Activated T-cell treated with anti-CD3 and anti-CD28 coated beads for 24 hours (primary cell): ENCODE measurements at places on chromosomes 2 and 18.

DNA sequence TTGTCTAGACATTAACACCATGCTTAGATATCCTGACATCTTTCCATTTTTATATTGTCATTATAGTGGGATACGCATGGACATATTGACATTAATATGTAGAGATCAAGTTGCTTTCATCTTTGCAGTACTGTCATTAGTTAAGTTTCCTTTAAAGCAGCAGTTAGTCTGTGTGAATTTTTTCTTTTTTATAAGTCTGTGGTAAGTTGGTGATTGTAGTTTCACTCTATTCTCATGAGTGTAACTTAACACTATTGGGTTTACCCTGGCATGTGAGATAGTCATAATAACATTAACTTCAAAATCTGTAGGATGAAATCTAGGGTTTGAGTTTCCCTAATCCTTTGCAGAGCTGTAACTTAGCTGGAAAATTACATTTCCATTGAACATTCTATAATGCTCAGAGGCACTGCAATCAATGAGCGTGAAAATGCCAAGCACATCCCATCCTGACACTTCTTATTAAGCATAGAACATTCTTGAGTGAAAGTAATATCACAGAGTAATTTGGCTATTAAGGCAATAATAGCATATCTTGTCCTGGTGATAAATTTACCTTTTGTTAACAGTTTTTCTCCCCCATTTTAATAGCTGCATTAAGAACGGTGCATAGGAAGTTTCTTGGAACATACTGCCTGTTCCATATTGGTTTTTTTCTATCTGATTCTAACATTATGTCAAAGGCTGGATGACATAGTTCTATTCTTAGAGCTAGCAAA, 47.5 kb upstream of the DARS1 start:
- no peak for DNase-seq

DNA sequence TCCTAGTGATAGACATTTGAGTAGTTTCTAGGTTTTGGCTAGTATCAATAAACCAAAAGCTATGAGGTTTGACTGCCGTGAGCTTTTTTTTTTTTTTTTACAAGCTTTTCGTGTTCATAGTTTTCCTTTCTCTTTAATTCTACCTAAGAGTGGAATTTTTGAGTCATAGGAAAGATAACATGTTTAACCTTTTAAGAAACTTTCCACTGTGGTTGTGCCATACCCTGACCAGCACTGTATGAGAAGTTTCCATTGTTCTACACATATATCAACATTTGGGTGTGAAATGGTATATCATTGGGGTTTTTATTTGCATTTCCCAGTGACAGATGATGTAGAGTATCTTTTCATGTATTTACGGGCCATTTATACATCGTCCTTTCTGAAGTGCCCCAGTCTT, 31.7 kb downstream of the UBE2F start:
- no peak for DNase-seq

- DNase-seq: no peak
Observed at GRCh38 chr18:3179430-3180089, 40.2 kb downstream of the MYOM1 start.

- DNase-seq: no peak
Observed at GRCh38 chr2:72603481-72603880, 222.4 kb downstream of the EXOC6B start.

GRCh38 chr2:191228861-191229260, 16.3 kb upstream of the MYO1B start:
- DNase-seq: no peak

DNA sequence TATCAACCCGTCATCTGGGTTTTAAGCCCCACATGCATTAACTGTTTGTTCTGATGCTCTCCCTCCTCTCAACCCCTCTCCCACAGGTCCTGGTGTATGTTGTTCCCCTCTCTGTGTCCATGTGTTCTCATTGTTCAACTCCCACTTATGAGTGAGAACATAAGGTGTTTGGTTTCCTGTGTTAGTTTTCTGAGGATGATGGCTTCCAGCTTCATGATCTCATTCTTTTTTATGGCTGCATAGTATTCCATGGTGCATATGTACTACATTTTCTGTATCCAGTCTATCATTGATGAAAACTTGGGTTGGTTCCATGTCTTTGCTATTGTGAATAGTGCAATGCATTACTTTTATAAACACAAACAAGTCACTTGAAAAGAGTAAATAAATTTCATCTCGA, 7.0 kb upstream of the INPP1 start:
- no peak for DNase-seq

DNA sequence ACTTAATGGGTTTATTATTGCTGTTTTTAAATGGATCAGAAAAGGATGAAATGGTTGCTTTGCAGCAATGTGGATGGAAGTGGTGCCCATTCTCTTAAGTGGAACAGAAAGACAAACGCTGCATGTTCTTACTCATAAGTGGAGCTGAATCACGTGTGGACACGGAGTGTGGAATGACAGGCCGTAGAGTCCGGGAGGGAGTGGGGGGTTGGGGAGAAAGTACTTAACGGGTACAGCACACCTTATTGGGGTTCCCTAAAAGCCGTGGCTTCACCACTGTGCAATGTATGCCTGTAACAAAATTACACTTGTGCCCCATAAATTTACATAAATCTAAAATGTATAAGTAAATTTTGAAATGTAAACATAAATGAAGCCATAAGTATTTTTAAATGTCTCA, 64.0 kb upstream of the CTDP1 start:
- DNase-seq: no peak

- no peak for DNase-seq
Observed at GRCh38 chr2:222239091-222239490, 59.7 kb downstream of the PAX3 start.

- no peak for DNase-seq
Observed at GRCh38 chr18:40687399-40687798, 1267.6 kb upstream of the PIK3C3 start.

DNA sequence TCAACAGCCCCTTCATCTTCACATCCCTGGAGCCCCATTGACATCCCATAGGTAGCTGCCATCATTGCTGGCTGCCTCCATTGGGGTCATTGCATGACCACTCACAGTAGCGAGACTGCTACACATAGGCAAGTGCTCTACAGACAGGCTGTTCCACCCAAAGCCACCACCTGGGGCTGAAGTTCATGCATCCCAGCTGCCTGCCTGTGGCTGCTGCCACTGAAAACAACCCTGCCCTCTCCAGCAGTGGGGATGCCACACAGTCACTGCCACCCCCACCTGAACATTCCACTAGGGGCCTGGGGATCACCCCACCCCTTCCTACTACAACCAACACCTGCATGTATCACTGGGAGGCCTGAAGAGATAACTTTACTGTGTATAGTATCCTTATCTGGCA, 59.5 kb upstream of the CTAGE1 start:
- no peak for DNase-seq
